ENCODE measurements at places on chromosomes 1 and 21.

DNA sequence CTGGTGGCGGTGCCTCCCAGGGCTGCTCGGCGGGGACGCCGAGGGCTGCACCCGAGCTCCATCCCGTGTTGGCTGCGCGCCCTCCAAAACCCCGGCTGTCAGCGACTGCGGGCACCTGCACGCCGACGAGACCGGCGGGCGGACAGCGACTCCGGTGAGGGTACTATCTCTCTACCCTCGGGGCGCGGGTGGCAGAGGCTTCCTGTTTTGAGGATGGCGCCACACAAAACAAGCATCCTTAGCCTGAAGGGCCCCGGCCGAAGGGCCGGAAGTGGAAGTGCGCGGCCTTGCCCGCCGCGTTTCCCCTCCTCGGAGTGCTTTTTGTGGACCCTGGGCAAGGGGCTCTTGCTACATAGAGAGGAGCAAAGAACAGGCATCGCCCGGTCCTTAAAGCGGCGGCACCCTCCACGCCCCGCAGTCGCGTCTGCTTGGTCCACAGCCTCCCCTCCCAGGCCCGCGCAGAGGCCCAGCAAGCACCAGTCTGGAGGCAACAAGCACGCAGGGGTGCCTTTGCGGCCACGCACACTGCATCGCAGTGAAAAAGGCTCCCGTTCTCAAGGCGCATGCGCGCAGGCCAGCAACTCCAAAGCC is 561 bp upstream of the COQ8A start:
- no peak for DNase-seq

DNA sequence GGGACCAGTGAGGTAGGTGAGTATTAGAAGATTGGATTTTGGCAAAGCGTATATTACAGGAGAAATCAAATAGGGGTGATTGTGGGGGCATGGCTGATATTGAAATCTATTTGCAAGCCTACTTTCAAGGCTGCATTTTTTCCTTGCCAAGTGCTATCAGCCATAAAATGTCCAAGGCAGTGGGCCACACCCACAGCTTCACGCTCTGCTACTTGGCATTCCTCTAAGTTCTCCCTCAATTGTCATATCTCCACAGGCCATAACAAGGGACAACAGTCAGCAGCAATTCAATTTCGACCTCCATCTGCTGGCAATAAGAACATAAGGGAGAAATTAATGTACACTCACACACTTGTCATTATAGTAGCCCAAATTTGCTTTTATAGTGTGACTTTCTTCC is 667.1 kb upstream of the PKN2 start:
- DNase-seq: no peak

DNA sequence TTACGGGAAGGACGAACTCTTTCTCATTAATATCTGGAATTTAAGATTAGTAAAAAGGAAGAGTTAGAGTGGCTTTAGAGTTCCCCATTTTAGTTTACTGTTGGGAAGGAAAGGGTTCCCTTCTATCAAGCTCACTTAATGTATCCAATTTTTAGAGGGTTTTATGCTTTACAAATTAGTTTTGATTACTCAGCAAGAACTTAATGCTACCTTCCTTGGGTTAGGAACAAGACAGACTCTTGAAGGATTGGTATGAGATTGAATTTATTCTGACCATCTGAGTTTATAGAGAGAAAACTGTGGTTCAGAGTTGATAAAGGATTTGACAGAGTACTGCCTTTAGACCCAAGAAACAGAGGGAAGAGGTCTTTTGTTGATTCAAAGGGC is 29.5 kb upstream of the RGS4 start:
- DNase-seq: no peak

DNA sequence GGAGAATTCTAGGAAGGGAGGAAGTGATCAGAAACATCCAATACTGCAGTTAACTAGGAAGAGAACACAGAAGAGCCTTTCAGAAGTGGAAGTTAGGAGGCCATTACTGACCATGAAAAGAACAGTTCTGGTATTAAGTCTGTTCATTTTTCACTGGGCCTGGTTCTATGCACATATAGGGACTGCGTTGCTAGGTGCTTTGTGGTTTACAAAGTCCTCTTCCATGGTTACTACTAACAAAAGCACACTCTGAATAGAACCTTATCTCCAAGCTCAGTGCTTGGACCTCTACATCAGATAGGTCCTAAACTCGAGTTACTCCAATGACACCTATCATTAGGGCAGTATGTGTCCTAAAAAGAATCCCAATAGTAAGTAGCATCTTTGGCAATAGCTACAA is 75.4 kb downstream of the RPAP2 start:
- DNase-seq: no peak

DNA sequence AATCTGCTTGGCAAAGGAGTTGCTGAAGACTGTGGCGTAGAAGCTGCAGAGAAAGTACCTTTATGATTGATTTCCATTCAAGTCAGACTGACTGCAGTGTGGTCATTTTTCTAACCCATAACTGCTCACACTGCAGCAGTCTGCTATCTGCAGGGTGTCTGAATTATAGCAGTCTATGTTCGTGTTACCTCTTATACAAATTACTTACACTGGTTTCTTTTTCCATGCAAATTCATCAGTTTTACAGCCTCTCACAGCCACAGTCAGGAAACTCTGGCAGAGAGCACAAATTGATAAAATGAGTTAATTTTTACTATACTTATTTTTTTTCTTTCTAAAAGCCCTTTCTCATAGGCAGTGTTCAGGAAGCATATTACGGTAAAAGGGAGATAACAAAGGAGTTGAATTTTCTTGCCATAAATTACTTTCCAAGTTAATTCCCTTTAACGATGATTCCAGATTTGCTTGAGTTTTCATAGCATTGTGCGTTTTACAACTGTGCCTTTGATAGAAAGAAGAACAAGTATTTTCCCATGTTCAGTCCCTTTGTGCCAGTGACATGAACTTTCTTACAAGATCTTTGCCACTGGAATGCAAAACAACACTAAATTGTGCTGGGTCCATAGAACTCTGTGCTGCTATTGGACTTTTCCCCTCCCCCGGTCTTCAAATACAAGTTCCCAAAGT is 261.5 kb downstream of the NFIA start:
- no peak for DNase-seq

GRCh38 chr1:105373681-105374080 is 1624.0 kb downstream of the AMY1C start:
- DNase-seq: no peak

DNA sequence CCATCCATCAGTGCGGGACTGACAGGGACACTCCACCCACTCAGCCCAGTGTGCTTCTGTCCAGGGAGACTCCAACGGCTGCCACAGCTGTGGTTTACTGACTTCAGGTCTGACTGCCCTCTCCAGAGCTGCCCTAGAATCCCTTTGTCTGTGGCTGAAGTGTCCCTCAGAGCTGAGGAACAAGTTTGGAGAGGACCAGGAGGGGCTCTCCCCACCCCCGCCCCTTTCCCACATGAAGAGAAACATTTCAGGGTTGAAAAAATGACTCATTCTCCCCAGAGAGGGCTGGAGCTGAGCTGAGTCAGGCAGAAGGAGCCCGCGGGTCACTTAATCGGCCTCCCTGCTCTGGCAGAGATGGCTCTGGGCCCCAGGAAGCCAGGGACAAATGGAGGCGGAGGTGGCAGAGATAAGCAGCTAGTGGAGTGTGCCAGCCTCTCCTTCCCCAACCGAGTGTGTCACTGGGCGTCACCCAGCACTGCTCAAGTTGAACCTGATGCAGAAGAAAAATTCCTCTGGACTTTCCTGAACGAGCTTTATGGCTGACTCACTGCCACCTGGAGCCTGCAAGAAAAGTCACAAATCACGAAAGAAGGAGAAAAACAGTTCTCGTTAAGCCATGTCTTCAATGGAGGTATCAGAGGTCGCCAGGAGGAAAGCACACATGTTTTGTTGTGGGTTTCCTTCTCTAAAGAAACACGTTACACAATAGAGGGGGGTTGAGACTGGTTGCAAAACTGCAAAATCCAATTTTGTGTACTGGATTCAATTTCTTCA is 34.3 kb upstream of the ECE1 start:
- peak; percentile 60 for DNase-seq

DNA sequence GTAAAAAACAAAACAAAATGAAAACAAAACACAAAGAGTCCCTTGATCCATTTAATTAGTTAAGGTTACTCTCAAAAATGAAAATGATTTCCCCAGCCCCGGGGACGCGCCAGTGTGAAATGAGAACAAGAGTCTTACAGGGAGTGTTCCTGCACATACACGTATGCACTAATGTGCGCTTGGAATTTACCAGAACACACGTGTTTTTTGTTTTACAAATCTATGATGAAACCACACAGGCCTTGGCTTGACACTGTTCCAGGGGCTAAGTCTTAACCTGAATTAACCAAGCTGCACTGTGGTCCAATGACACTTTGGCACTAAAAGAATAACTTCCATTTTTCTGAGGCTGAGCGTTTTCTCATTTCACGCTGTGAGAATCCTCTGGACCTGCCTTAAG is 63.7 kb downstream of the SLC45A1 start:
- no peak for DNase-seq

DNA sequence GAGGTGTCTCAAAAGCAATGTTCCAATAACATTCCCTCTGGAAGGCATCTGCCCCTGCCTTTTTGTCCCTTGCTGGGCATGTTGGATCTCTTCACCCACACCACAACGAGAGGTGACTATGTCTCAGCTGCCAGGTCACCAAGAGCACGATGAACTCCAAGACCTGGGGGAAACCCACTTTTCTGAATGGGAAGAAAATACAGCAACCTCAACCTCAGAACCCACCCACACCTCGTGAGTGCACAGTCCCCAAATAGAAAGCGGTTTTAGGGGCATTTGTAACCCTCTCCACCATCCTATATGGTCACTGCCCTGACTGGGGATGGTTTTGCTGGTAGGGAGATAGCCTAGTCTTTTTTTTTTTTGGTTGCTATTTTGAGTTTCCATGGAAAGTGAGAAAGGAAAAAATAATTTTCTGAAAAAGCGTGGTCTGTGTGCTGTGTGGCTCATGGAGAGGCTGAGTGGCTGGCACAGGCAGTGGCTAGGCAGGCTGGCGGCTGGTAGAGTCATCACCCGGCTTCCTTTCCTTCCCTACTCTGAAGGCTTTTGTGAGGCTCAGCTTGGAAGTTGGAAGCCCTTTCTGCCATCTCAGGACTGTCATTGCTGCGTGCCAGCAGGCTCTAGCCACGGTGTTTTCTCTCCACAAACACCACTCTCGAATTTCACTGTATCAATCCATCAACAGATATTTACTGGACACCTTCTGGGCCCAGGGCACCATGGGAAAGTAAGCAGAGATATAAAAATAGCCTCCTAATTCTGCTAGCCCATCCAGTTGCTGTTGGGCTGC is 15.8 kb downstream of the TSPAN2 start:
- DNase-seq: no peak

DNA sequence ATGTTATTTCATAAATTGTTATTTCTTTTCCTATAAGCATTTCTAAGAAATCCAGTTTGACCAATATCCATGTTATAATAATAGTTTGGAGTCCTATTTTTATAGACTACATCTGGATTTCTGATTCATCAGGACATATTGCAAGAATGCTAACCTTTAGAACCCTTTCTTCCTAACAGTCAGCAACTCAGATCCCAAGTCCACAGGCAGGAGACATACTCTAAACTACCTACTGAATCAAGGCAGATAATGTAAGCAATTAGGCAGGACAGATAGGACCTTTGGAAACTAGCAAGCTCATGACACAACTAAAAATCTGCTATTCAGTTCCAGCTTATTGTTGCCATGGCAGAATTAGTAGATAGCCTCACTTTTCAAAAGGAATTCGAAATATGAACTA is 104.1 kb downstream of the DENND1B start:
- no peak for DNase-seq

DNA sequence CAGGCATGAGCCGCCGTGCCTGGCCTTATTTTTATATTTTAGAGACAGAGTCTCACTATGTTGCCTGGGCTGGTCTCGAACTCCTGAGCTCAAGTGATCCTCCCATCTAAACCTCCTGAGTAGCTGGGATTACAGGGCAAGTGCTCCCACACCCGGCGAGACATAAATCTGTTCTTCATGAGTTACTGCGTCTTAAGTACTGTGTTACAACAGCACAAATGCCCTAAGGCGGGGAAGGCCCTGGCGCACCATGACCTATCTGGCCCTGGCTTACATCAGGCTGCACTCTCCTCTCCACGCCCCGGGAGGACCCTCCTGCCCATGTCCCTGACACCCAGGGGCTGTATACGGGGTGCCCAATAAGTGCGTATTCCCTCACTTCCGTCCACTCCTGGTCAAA is 4.3 kb downstream of the GPR153 start:
- no peak for DNase-seq

- no peak for DNase-seq
Measured at GRCh38 chr1:112982853-112983536, 27.0 kb upstream of the SLC16A1 start.

DNA sequence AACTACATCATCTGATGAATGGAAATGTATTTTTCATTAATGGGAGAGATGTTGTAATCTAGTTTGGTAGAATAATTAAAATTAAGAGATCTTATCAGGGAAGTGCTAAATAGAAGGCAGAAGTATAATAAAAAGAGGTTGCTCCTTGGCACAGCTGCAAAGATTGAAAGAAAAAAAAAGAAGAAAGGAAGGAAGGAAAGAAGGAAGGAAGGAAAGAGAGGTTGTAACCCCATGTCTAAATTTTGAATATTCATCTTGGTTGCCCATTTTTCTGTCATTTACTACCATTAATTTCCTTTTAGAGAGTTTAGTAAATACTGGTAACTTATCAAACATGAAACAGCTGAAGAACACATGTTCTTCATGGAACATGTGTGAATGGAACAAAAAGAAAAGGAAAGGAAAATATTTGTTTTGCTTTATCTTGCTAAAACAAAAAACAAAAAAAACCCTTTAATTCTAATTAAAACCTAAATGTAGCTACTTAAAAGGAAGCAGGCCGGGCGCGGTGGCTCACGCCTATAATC is 10.5 kb upstream of the MDM4 start:
- DNase-seq: no peak

DNA sequence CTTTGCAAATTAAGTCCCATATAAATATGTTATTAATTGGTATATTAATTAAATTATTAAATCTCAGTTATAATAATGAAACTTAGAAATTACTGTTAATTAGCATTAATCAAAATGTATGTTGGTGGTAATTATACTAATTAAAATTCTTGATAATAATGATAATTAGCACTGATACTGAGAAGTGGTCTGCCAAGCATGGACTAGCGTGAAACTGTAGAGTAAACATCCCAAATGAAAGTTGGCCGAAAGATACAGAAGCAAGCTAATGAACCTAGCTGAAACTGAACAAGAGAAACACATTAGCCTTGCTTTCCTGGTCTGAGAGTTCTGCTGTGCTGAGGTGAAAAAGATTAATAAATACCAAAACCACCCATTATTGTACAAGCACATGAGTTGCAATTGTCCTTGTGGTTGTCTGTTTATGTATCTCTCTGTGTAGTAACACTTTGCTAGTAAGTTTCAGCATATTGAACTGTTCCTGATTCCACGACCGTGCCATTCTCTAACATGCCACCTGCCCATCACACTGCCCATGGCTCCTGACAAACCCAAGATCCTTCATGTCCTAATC is 341.8 kb downstream of the PLPP3 start:
- DNase-seq: no peak

Measured in T-helper 1 cell (primary cell).